Body of pancreas (tissue), 4 donors: ENCODE measurements at places on chromosomes 3 and 15. TPM values are rescaled to one million over a fixed set of nuclear protein-coding genes. Genes with fewer than 3 reads are reported as not detected.

The MEIS2 gene
- total RNA-seq, result 86.0 TPM

The GATA2 gene
- 12.9 TPM for total RNA-seq

The ANKUB1 gene
- total RNA-seq, result not detected

The OXNAD1 gene
- total RNA-seq, result 13.5 TPM

The NOX5 gene
- 0.26 TPM for total RNA-seq

The ZBBX gene
- not detected for total RNA-seq

The HESX1 gene
- total RNA-seq, result not detected

The RARRES1 gene
- total RNA-seq, result 3.0 TPM

The PLSCR5 gene
- total RNA-seq, result not detected

The TGM4 gene
- total RNA-seq, result not detected

DNA sequence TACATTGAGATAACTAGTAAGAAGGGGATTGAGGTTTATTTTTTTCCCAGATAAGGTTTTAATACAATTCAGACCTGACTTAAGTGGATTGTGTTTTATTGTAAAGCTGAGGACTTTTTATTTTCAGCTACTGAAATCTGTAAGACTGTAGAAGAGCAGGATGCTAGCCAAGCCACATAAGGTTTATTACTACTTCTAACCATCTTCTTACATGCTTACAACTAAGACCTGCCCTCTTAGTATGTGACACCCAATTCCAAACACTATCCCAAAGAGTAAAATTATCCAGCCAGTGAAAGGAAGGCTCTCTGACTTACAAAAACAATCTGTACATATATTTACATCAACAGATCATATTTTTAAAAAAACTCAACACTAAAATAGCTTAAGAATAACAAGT lies 564.5 kb upstream of the NAALADL2 start:
- H3K4me1 ChIP-seq, result no peaks in the 10 kb centered on the region
- no peak for DNase-seq
- H3K27me3 ChIP-seq, result no peaks in the 10 kb centered on the region

- H3K27me3 ChIP-seq, result no peaks in the 10 kb centered on the region
- no peak overlapping the region for H3K27ac ChIP-seq
- no peaks in the 10 kb centered on the region for H3K36me3 ChIP-seq
- peaks cover 25% of the 10 kb centered on the region for H3K4me1 ChIP-seq
- DNase-seq, result no peak
- no peak overlapping the region for H3K4me3 ChIP-seq
Measured at GRCh38 chr3:49343163-49343562, 3.3 kb upstream of the USP4 start.

- DNase-seq, result no peak
- no peaks in the 10 kb centered on the region for H3K4me1 ChIP-seq
- no peaks in the 10 kb centered on the region for H3K27me3 ChIP-seq
- no peak overlapping the region for H3K27ac ChIP-seq
- H3K36me3 ChIP-seq, result no peaks in the 10 kb centered on the region
Measured at GRCh38 chr15:60652245-60652644, 173.3 kb upstream of the ICE2 start.

- H3K27ac ChIP-seq, result no peak overlapping the region
- H3K4me1 ChIP-seq, result peaks cover 12% of the 10 kb centered on the region
- DNase-seq, result no peak
- H3K36me3 ChIP-seq, result no peaks in the 10 kb centered on the region
- no peaks in the 10 kb centered on the region for H3K27me3 ChIP-seq
- no peak overlapping the region for H3K4me3 ChIP-seq
Measured at GRCh38 chr3:192825216-192825615, 92.4 kb downstream of the MB21D2 start.

DNA sequence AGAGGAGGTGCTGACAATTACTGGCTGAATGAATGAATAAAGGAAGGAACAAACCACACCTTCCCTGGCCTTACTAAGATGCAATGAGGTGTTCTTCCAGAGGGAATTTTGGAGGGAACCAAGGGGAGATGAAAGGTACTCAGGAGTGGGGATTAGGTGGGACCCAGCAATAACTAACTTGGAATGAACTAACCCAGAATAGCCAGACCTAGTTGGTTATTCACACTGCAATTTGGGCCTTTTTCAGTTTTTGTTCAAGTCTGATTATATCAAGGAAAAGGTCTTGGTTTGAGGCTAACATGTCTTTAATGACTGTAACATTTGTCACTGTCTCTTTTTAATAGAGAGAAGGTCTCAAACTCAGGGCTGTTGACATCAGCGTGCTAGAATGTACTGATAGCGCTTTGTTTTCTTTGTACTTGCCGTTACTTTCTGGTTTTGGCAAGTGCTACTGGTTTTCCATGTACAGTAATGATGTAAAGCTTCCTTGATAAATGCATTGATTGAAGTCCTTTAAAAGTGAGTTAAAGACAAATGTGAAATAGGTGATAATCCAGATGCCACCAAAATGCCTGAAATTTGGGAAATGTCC lies 3.2 kb upstream of the PLXND1 start:
- DNase-seq, result no peak
- peaks cover 28% of the 10 kb centered on the region for H3K4me1 ChIP-seq
- no peaks in the 10 kb centered on the region for H3K27me3 ChIP-seq
- H3K27ac ChIP-seq, result no peak overlapping the region

DNA sequence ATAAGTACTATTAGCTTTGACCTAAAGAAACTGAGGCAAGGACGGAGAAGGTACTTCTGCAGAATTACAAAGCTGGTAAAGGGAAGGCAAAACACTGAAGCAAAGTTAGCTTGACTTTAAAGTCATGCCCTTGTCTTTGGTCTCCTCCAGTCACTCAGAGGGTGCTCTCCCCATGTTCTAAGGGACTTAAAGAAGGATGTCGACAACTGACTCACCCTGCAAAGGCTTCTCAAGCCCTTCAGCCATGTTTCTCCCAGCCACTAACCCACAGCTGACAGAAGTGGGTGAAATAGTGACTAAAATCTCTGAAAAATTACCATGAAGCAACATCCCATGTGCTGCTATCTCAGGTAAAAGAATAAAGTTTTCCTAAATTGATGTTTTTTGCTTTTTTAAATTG lies 46.4 kb downstream of the SUCLG2 start:
- no peak overlapping the region for H3K27ac ChIP-seq
- H3K4me3 ChIP-seq, result no peak overlapping the region
- DNase-seq, result no peak
- H3K36me3 ChIP-seq, result peaks cover 11% of the 10 kb centered on the region

DNA sequence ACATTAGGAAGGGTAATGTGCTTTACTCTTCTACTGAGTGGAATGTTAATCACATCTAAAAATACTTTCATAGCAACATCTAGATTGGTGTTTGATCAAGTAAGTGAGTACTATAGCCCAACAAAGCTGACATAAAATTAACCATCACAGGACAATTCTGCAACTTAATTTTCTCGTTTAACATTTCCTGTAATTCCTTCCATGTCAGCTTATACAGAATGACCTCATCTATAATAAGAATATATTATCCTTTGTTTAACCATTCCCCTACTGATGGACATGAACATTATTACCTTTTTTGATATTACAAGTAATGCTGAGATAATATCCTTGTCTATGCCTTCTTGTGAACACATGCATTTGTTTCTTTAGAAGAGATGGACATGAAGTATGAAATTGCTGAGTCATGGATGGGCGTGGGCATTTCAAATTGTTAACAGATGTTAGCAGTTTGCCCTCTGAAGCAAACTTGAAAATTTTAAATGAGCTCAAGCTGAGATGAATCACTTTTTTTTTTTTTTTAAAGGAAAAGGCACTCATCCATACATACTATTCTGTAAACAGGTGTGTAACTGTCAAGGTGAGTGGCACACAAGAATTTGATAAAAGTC lies 85.1 kb downstream of the OXNAD1 start:
- no peaks in the 10 kb centered on the region for H3K36me3 ChIP-seq
- no peak for DNase-seq
- no peaks in the 10 kb centered on the region for H3K27me3 ChIP-seq
- no peak overlapping the region for H3K4me3 ChIP-seq
- H3K27ac ChIP-seq, result no peak overlapping the region

DNA sequence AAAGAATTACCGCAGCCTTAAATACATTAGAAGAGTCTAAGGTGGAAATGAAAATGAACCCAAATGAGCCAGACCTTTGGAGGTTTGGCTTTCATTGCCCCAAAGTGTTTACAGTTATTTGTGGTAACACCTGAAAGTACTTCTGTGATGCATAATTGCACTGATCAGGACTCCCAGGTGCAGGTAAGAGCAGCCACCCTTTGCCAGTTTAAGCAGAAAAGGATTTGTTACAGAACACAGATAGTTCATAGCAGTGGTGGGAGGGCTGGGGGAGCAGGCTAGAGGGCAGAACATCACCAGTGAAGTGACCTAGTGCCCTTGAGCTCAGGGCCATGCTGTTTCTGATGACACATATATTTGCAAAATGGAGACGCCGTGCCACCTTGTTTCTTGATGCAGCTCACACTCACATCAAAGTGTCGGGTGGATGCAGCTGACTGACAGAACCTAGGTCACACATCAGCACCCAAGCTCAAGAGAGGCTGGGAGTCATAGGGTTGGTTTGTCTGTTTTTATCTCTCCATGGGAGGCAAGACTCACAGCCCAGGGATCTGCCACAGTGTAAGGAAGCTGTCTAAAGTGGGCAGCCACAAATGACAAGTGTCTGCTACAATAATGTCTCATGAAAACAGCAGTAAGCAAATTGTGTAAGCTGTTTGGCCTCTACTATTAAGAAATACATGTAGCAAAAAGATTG lies 49.1 kb downstream of the NEK11 start:
- no peaks in the 10 kb centered on the region for H3K36me3 ChIP-seq
- H3K4me3 ChIP-seq, result no peak overlapping the region
- no peaks in the 10 kb centered on the region for H3K27me3 ChIP-seq
- DNase-seq, result no peak
- H3K4me1 ChIP-seq, result no peaks in the 10 kb centered on the region

- H3K36me3 ChIP-seq, result no peaks in the 10 kb centered on the region
- H3K4me1 ChIP-seq, result peaks cover 4% of the 10 kb centered on the region
- no peak for DNase-seq
- H3K27ac ChIP-seq, result no peak overlapping the region
Measured at GRCh38 chr3:31876331-31876730, 104.7 kb downstream of the OSBPL10 start.

DNA sequence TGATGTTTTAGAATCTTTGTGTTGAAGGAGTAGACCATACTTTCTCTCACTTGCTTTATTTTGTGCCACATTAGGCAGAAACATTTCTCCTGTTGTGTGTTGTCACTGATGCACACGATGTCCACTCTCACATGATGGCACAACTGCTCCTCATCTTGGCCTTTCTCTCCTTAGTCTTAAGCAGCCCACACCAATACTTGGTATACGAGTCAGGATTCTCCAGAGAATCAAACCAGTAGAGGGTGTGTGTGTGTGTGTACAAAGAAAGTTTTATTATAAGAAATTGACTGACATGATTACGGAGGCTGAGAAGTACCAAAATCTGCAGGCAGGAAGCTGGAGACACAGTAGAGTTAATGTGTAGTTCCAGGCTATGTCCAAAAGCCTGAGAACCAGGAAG lies 187.1 kb downstream of the ALCAM start:
- H3K27me3 ChIP-seq, result no peaks in the 10 kb centered on the region
- no peaks in the 10 kb centered on the region for H3K36me3 ChIP-seq
- H3K4me1 ChIP-seq, result no peaks in the 10 kb centered on the region
- no peak overlapping the region for H3K4me3 ChIP-seq
- no peak for DNase-seq

DNA sequence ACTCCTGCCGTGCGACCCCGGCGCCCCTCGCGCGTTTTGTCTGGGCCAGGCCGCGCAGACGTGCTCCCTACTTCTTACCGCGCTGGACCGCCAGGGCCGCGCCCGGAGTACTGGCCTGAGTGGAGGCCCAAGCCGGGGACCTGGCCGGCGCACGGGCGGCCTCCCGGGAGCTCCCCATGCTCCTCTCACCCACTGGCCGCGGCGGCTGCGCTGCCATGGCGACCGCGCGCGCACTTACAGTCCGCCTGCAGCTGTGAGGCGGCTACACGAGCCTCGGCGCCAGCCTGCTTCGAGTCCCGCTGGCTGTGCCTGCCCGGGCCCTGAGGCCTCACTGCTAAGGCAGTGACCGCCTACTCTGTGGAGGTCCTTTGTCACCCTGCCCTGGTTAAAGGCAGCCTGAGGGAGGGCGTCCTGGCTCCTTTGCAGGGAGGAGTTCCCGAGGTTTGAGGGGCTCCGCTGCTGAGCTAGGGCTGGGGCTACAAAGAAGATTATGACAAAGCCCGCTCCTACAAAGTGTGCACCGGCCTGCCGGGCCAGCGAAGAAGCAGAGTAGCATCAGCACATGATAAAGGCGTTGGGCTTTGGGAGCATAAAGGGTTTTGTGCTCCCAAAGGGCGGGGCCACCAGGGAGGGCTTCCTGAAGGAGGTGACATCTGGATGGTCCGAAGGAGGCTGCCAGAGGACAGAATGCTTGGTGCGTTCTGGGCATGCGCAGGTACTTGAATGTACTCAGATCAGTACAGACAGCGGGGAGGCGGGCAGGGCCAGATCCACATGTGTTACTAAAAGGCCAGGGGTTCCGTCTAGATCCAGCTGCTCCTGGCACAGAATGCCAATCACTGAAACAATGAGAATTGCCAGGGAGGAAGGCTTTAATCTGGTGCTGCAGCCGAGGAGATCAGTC lies at the start of the genes LRRC34 and LRRIQ4:
LRRC34 (minus strand) TSS at position 573 of the 904 bp plus-strand sequence; CDS start at position 217, 356 bp downstream.
LRRIQ4 (plus strand) TSS at position 539 of the 904 bp plus-strand sequence. CDS start 9,052 bp downstream, outside the sequence.
- H3K4me1 ChIP-seq, result peaks cover 14% of the 10 kb centered on the region
- DNase-seq, result peak; percentile 70
